ENCODE measurements at places on chromosomes 2 and 18.

DNA sequence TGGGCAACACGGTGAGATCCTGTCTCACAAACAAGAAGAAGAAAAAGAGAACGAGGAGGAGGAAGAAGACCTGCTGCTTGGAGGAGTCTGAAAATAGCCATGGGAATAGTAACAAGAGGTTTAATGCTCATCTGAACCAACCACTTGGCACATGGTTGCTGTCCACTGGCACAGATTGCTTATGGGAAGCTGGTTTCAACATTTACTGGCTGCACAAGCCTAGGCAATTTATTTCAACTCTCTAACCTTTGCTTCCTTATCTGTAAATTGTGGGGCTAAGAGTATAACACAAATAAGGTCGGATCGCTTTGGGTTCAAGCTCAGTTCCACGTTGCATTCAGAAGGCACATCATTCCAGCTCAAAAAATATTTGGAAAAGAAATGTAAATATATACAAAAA is 14.2 kb upstream of the RHOB start:
- DNase-seq, result no peak

- no peak for DNase-seq
Measured at GRCh38 chr2:30992781-30993180, 145.5 kb downstream of the GALNT14 start.

DNA sequence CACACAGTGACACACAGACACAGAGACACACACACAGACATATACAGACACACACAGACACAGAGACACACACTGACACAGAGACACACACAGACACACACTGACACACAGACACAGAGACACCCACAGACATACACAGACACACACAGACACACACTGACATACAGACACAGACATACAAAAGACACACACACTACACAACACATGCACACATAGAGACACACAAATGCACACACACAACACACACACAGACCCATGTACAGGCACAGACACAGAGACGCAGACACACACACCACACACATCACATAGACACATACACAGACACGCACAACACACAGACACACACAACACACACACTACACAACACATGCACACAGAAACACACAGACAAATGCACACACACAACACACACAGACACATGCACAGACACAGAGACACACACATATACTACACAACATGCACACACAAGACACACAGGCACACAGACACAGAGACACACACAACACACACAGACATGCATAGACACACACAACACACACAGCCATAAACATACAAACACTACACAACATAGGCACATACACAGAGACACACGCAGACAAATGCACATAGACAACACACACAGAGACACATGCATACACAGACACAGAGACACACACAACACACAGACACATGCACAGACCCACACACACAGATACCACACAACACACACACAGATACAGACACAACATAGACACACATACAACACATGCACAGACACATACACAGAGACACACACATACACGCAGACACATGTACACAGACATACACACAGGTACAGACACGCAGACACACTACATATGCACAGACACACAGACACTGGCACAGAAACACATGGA is 120.5 kb downstream of the BCL2 start:
- no peak for DNase-seq

GRCh38 chr2:102010902-102011301 is 19.1 kb downstream of the IL1R2 start:
- no peak for DNase-seq

GRCh38 chr2:50752237-50752636 is 279.7 kb downstream of the NRXN1 start:
- no peak for DNase-seq

DNA sequence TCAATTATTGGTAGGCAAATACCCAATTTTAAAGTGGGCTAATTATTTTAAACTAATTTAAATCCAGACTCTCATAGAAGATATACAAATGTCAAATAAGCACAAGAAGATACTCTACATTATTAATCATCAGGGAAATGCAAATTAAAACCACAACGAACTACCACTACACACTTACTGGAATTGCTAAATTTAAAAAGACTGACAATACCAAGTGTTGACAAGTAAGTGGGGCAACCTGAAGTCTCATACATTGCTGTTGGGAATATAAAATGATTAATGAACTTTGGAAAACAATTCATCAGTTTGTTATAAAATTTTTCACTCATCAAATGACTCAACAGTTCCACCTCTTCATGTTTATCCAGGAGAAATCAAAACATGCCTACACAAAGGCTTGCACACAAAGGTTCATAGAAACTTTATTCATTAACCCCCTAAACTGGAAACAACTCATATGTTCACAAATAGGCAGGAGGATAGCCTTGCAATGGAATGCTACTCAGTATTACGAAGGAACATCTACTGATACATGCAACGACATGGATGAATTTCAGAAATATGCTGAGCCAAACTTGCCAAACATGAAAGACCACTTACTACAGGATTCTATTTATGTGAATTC is 120.8 kb downstream of the MCFD2 start:
- DNase-seq, result no peak

DNA sequence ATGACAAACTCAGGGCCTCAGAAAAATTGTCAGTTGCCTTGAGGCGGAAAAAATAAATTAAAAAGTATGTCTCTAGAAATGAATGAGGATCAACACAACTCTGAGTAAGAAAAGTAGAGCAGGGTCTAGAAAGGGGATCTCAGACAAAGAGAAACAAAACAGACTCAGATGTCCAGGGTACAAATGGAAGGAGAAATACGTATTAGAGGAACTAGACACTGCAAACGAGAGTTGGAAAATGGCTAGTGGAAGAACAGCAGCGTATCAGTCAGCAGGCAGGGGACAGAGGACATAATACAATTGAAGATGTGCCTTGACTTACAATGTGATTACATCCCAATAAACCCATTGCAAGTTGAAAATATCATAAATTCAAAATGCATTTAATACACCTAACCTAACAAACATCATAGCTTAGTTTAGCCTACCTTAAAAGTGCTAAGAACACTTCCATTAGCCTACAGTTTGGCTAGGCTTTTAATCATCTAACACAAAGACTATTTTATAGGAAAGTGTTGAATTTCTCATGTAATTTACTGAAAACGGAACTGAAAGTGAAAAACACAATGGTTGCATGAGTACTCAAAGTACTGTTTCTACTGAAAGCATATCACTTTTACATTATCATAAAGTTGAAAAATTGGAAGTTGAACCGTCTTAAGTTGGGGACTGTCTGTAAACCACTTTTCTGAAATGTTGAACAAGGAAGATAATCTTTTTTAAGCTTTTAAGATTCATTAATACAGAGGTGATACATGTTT is 182.8 kb downstream of the NBAS start:
- DNase-seq, result no peak
